ENCODE measurements at places on chromosomes 13 and 19.

DNA sequence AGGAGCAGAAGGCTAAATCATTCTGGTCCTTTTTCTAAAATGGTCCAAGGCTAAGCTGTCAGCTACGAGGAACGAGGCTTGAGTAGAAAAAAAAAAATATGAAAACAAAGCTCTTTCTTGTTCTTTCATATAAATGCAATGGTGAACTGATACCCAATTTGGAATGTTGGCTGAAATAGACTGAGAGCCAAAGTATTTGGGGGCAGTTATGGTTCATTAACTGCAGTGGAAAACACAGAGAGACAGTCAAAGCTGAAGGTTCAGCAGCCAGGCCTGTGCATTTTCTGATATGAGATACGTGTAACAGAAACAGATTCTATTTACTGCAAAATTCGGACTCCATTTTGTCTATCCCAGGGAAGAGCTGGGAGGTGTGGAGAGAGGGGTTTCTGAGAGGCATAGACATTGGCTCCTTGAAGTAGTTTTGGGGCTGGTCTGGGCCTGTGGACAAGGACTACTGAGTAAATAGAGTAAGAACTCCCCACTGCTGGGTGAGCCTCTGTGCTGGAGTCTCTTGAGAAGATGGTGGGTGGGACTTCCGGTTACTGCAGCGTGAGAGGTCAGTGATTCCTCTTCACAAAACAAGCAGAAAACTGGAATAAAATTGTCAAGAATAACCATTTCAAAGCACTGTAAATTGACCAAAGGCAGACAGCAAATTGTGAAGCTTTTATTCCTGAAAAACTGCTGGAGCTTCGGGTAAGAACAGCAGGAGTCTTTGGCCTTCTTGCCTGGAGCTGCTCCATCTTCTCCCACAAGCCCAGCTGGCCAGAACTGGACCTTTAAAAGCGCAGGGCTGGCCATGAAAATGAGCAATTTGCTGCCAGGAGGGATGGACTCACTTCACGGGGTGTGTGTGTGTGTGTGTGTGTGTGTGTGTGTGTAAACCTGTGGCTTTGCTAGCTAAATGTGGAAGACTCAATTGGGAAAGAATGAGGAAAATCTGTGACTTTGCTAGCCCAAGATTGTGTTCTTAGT lies 43.1 kb upstream of the CNMD start:
- DNase-seq, result no peak

GRCh38 chr13:69264362-69265334 lies 843.0 kb upstream of the ATXN8OS start:
- DNase-seq, result no peak

DNA sequence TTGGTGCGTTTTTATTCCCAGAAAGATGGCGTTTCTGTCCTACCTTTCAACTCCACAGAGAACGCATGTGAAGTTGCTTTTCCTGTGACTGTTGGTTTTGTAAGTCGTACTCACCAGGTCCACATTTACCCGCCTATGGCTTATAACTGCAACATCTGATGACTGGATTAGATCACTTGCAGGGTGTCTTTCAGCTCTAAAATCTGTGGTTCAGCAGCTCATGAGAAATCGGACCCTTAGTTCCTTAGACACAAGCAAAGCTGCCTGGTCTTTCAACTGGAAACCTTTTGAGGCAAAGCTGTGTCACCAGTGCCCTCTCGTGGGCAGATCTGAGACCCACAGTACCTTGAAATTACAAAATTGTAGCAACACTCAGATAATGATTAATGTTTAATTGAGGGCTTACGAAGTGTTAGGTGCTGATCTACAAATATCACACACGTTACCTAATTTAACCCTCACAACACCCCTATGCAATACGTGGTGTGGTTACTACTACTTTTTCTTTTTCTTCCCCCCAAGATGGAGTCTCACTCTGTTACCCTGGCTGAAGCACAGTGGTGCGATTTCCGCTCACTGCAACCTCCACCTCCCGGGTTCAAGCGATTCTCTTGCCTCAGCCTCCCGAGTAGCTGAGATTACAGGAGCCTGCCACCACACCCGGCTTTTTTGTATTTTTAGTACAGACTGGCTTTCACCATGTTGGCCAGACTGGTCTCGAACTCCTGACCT lies 65.4 kb downstream of the RUBCNL start:
- no peak for DNase-seq

GRCh38 chr13:112775791-112776279 lies 86.0 kb downstream of the ATP11A start:
- no peak for DNase-seq

- no peak for DNase-seq
These were observed 795 bp downstream of the JOSD2 start for GRCh38 chr19:50510121-50510670.

DNA sequence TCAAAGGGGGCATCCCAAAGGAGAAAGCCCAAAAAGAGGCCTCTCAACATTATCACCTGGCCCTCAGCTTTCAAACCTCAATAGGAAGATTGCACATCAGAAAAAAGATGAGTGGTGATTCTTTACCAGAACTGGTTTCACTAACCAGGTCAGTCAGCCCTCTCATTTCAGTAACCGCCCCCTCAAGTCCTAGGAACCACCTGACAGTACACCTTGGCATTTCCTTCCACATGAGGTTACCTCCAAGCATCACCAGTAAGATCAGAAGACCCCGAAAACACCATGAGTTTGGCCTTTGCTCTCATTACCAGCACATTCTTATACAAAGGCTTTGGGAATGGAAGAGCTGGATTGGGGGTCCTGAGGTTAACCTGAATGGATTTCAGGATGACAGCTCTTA lies 200.5 kb downstream of the SUCLA2 start:
- DNase-seq, result no peak

- DNase-seq, result no peak
These were observed 1.5 kb downstream of the TUBGCP3 start for GRCh38 chr13:112586334-112586960.

GRCh38 chr19:2613507-2614295 lies 88.8 kb downstream of the GNG7 start:
- no peak for DNase-seq

DNA sequence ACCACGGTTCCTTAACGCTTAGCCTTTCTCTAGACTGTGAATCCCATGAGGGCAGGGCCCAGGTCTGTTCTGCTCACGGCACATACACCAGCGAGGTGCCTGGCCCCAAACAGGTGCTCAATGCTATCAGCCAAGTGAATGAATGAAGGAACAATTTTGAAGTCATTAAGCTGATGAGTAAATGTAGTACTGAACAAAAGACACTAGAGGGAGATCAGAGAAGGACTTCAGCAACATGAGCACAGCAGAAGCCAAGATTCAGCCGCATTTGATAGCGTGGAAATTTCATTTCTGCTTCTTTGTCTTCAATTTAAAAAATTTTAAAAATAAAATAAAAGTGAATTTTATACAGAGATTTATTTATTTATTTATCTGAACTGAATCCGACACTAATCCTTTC lies 20.1 kb upstream of the MYO16 start:
- DNase-seq, result peak; percentile 0

DNA sequence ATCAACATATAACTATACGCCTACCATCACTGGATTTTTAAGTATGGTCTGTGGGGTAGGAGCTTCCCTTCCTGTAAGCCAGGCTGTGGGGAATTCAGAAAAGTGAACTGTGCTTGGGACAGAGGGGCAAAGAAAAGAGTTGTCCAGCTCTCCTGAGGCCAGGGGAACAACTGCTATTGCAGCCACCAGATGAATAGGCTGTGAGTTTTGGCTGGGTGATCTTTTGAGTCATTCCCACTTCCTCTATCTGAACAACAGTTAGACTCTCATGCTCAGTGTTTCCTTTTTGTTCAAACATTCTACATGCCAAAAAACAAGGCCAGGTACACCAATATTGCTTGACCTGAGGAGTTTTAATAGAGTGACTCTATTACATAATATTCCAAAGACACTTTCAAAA lies 426.2 kb upstream of the DACH1 start:
- no peak for DNase-seq

GRCh38 chr13:40236566-40237168 lies 429.8 kb downstream of the FOXO1 start:
- DNase-seq, result no peak

DNA sequence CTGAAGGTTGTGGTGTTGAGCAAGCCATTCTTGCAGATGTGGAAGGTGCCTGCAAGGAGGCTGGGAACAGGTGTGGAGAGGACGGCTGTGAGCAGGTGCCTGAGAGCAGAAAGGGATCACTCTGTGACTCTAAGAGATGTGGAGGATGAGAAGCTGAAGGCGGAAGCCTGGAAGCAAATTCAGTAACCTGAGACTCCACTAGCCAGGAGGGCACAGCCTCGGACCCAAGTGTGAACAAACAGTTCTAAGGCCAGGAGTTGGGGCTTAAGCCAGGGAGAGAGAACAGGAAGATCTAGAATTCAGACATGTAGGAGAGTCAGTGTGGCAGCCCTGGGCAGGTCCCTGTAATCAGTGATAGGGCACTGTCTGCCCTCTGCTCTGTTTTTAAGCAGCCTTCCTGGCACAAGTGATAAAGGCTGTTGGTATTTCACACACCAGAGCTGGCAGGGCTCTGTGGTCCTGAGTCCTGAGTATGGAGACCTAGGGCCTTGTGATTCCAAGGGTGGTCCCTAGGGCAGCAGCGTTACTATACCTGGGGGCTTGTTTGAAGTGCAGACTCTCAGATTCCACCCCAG lies 131.3 kb downstream of the SLC7A1 start:
- DNase-seq, result no peak
